ENCODE measurements at places on chromosomes 6 and 20.

- DNase-seq: no peak
These were observed 22.2 kb upstream of the MYL9 start for GRCh38 chr20:36519012-36519719.

- DNase-seq: peak; percentile 71
These were observed 46.7 kb upstream of the MOCS1 start for GRCh38 chr6:39980839-39981580.

GRCh38 chr20:50413088-50413500, 97.1 kb upstream of the PTPN1 start:
- no peak for DNase-seq

DNA sequence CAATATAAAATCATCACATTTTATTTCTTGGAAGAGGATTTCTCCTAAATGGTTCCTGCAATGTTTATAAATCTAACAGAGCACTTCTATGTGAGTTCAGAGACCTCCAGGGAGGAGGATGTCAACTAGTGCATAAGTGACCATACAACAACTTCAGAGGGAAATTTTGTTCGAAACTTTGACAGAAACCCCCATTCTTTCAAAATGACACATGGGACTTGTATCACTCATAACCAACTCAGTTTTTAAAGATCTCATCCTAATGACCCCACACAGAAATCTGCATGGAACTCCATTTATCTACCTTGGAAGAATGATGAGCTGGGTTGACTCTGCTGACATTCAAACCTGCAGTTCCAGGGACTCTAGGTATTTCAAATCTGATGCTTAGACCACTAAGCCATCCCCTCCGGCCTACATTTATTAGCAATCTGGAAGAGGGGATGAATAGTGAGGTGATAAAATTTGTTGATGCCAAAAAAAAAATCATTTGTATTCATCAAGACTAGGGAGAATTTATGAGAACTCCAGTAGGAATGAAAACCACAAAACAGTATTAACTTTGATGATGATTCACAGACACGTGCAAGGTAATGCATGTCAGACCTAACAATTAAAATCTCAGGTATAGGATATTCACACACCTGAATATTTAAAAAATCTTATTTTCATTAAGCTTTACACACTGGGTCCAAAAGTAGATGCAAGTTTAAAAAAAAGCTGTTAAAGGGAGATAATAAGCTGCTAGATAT, 153.0 kb downstream of the REV3L start:
- DNase-seq: no peak

DNA sequence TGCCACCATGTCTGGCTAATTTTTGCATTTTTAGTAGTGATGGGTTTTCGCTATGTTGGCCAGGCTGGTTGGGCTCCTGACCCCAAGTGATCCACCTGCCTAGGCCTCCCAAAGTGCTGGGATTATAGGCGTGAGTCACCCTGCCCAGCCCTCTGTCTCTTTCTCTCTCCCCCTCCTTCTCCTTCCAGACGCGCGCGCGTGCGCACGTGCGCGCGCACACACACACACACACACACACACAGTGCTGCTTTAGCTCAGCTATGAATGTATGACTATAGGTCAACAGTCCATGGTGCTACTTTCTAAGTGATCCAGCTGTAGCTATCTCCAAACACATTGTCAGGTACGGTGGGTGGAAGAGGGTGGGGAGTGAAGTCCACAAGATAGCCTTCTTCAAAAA, 449.5 kb downstream of the PHF3 start:
- no peak for DNase-seq

DNA sequence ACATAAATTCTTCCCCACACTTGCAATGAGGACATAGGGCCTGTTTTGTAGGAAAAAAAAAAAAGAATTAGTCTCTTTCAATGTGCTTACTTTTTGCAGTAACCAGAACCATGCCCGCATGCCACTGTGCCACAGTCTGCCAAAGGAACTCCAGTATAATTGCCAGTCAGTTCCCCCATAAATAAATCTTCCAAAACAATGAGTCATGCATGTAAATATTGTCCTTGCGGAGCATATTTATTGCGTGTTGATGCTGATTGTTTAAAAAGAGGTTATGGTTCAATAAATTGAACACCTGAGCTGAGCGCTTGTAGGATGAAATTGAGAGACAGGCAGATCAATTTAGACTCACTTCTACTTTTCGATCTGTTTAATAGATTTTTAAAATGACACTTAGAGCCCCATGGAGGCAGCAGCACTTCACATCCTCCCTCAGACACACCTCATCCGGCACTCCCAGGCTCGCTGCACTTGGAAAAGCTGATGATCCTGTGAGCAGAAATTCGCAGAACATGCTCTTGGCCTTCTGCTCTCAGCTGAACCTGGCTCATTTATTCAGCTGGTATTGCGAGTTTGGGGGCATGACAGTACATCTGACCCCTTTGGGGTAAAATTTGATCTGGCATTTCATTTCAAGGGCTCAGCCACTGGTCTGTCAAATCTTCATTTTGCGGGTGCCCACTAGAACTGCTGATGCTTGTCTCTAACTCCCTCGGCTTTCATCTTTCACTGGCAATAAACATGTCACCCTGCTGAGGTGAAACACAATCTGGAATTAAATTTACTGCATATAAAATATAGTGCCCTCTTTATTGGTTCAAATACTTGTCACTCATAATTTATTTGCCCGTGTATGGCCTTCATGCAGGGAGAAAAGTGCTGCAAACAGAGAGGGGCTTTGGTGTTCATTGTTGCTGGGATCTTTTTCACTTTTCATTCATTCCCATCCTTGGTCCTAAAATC, 371.1 kb upstream of the POU3F2 start:
- DNase-seq: no peak

DNA sequence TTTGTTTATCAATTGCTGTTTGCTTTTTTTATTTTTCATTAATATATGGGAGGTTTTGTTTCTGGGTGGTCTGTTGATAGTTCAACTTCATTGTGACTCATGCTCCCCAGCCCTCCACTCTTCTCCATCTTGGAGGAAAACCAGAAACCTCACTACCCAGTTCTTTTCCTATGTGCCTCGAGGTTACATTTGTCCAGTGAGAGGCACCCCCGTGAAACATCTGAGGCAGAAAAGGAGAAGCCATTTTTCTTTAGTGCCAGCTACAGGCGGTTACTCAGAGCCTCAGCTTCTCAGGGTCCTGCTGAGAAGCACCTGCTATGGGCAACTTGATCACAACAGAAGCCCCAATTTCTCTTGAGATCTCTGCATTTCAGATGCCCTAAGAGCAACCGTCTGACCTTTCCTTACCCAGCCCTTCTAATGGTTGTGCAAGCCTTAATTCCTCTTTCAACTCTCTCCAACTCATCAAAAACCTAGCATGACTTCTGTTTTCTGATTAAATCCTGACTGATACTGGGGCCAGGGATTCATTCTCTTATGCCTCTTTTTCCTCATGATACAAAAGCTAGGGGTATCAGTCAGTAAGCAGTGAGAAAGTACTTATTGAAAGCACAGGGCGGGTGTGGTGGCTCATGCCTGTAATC, 144.6 kb downstream of the ELOVL4 start:
- no peak for DNase-seq

GRCh38 chr6:18242062-18242851, 22.1 kb downstream of the DEK start:
- DNase-seq: no peak

DNA sequence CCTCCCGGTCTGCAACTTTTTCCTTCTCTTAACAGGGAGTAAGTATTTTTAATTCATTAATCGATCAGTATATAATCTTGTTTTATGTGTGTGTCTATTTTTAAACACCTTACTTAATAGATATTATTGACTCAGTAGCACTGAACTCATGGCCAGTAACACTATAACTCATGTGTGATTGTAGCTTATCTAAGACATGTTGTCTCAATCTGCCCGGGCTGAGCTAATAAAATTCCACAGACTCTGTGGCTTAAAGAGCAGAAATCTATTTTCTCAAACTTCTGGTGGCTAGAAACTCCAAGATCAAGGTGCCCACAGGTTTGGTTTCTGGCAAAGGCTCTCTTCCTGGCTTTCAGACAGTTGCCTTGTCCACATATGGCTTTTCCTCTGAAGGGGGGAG, 68.8 kb upstream of the TNFAIP3 start:
- DNase-seq: no peak

DNA sequence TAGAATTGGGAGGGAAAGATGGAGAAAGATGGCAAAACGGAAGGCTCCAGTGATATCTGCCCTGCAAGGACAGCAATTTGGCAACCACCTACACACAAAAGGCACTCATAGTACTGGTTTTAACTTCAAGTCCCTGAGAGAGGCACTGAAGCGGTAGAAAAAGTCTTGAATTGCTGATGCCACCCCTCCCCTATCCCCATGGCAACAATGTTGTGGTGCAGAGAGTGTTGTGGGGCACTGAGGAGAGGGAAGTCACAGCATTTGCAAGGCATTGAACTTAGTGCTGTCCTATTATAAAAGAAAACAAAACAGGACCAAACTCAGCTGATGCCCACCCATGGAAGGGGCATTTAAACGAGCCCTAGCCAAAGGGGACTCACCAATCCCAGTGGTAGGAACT, 343.7 kb downstream of the HAO1 start:
- no peak for DNase-seq

DNA sequence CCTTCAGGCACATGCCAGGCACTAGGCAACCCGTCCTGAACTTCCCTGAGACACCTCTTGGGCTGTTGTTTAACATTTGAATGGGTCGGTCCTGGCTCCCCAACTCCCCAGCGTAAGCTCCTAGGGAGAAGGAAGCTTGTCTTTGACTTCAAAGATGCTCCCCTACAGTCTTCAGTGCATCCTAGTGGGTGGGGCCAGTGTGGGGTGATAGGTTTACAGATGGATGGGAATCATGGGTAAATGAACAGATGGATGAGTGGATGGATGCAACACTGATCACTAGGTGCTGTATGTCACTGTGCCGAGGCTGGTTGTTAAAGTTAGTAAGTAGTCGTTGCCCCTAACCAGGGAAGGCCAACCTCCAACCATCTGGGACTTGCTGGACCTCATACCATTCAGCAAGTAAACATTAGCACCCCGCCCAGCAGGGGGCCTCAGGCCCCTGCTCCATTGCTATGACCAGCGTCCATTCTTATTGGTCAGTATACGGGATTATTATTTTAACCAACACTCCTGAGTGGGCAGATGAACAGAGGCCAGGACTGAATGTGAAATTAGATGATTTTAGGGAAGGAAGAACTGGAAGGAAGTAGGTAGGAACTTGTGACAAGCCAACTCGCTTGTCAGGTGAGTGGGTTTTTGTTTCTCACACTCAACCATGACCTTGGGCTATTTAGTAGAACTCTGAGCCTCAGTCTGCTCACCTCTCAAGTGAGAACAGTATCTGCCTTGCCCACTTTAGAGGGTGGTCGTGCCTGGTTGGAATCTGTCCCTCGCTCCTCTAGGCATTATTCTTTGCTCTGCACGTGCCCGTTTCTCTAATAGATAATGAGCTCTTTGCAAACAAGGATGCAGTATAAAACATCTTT, 82.9 kb upstream of the FOXP4 start:
- peak; percentile 35 for DNase-seq

- DNase-seq: no peak
These were observed 28.6 kb downstream of the SLC23A2 start for GRCh38 chr20:4972506-4973251.

GRCh38 chr6:137542713-137543112, 48.5 kb upstream of the OLIG3 start:
- no peak for DNase-seq

GRCh38 chr6:121823437-121823851, 388.0 kb downstream of the GJA1 start:
- DNase-seq: peak; percentile 35

DNA sequence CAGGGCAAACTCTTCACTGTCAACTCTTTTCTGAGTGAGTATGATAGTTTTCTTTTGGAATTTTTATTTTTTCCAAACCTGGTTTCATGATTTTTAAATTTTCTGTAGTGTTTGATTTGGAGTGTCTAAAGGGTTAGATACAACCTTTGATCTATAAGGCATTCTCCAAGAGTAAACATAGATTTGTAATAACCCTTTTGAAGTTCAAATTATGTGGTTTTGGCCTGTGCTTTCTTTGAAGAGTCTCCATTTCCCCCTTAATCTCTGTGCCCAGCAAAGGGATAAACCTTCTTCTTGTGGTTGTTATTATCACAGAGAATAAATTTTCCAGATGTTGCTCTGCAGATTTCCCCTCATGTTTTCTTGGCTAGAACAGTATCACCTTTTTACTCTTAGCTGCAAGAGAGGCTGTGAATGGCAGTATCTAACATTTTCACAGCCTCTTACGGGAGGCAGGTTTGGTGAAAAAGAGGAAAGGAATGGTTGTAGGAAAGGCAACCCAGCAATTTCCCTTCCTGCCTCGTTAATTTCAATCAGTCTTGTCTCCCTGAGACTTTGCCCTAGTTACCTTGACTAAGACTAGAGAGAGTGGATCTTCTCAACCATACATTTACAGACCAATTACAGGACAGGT, 83.3 kb upstream of the AKIRIN2 start:
- DNase-seq: no peak

GRCh38 chr6:155638200-155638599, 182.6 kb upstream of the NOX3 start:
- DNase-seq: no peak

- no peak for DNase-seq
These were observed 14.5 kb downstream of the FERMT1 start for GRCh38 chr20:6108330-6108729.

DNA sequence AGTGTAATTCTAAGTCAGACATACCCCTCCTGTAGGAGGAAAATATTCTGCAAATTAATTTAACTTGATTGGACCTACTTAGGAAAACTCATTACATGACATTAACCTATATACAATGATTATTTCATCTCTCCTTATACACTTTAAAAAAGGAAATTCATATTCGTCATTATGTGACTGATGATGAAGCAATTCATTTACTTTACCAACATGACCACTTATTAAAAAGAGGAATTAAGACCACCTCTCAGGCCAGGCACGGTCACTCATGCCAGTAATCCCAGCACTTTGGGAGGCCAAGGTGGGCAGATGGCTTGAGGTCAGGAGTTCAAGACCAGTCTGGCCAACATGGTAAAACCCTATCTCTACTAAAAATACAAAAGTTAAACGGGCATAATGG, 11.6 kb downstream of the AKIRIN2 start:
- no peak for DNase-seq

DNA sequence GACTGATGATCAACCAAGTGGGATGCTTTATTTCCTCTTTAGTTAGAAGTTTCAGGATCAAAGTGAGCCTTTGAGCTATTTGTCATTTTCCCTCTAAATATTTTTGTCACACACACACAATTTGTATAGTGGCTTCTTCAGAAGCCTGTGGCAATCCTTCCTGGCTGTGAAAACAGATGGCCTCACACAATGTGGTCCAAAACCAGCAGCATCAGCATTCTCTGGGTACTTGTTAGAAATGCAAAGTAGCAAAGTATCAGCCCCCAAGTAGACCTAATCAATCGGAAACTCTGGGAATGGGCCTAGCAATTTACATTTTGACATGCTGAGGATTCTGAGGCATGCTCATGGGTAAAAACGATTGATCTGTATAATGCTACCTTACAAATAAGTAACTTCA, 115.9 kb downstream of the PAX1 start:
- no peak for DNase-seq

- DNase-seq: no peak
These were observed 1040.2 kb downstream of the HACE1 start for GRCh38 chr6:103819509-103819908.

DNA sequence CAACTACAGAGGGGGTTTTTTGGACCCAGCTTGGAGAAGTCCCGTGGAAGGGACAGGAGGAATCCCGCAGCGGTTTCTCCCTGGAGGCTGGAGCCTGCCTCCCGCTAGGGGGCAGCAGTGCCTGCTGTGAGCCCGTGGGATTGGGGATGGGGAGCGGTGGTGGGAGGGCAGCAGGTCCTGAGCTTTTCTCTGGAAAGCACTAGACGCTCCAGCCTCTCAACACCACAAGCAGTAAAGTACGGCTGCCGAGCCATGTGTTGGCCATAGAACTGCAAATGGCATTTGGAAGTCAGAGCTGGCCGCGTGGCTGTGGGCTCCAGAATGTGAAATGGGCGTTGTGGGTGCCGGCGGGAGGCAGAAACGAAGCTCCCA, 47.8 kb downstream of the GMPR start:
- peak; percentile 52 for DNase-seq

Data from umbilical cord (tissue), 2 donors.